ENCODE measurements at places on chromosomes 4 and X.
A peak's percentile ranks its signal among the peaks of the same experiment; 100 is the strongest.

- DNase-seq: no peak
These were observed 72.6 kb downstream of the NWD2 start for GRCh38 chr4:37317104-37317643.

DNA sequence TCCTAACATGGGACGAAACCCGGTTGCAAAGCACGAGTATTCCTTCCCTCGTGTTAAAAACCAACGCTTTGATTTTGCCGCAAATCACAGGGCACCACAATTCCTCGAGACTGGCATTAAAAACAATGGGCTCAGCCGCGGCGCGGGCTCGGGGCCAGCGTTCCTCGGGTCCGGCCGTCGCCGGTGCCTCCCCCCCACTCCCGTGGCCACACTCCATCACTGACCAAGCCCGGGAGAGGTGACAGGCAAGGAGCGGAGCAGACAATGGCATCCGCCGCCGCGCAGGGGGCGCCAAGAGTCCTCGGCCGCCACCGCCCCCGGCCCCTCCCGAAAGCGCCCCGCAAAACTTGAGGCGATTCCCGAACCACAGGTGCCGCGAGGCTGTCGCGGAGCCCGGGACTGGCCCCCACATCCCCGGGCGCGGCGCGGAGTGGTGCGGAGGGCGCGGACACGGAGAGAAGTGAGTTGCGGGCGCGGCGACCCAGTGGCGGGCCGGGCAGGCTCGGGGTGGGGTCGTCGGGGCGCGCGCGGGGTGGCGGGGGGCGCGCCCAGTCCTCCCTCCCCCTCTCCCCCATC, 445 bp downstream of the AP1S2 start:
- peak; percentile 3 for DNase-seq

DNA sequence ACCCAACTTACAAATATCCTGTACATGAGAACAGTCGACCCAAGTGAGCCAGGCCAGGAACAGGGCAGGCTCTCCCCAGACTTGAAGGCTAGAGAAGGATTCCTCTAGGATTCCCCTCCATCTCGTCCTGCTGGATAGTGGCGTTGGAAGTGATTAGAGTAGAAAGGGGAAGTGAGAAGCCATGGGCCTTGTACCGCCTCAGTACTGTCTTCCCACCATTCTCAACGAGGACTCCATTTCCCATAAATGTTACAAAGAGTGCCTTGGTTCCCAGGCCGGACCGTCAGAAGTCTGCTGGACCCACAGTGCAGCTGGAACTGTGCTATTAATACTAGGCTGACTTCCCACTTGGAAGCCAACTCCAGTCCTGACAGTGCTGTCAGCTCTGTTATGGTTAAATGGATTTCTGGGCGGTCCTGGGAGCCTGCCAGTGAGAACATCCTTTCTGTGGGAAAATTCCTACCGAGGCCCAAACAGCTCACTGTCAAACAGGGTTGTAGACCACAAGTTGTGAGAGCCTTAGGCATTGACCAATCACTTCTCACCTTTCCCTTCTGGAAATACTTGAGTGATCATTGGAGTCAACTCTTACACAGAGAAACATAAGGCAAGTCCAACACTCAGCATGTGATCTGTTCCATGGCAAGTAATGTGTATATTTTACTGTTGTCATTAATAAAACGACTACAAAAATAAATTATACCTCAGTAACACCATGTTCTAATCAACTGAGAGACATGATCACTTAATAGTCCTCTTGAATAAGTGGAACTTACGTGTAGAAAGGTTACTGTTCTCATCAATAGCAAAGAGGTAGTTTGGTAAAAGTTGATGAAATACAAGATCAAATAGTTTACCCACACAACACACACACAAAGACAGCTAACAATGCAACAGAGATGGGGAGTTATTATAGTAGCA, 58.4 kb downstream of the AMELX start:
- peak; percentile 55 for DNase-seq

DNA sequence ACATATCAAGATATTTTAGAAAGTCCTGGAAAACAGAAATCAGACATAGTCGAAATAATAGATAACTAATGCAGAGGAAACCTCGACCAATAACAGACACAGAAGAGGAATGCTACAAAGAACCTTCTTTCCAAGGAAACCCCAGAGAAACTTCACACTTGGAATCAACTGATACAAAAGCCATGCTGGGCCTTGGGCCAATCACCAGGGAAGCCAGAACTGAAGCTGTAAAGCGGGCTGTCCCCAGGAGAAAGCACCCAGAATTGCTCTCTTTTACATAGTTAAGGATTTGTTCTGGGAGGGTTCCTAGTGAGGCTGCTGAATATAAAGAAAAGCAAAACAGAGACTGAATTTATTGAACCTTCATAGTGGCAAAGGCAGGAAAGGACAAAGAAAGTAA, 100.5 kb downstream of the PRDM5 start:
- no peak for DNase-seq

GRCh38 chrX:57211906-57212305, 74.6 kb upstream of the FAAH2 start:
- DNase-seq: no peak

DNA sequence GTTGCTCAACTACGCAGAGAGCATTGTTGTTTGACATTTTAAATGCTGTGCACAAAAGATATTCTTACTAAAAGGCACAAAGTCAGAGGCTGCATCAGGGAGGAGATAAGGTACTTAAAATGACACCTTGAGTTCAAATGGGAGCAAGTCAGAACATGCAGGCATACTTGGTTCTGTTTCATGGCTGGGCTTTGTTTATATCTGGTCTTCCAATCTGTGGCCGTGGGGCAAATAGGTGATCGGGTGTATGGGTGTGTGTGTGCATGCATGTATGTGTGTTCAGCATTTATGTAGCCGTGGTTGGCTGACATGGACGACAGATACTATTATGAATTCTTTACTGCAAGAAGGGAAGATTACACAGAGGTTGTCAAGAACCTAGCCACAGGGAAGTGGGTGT, 106.1 kb downstream of the RASL11B start:
- no peak for DNase-seq

DNA sequence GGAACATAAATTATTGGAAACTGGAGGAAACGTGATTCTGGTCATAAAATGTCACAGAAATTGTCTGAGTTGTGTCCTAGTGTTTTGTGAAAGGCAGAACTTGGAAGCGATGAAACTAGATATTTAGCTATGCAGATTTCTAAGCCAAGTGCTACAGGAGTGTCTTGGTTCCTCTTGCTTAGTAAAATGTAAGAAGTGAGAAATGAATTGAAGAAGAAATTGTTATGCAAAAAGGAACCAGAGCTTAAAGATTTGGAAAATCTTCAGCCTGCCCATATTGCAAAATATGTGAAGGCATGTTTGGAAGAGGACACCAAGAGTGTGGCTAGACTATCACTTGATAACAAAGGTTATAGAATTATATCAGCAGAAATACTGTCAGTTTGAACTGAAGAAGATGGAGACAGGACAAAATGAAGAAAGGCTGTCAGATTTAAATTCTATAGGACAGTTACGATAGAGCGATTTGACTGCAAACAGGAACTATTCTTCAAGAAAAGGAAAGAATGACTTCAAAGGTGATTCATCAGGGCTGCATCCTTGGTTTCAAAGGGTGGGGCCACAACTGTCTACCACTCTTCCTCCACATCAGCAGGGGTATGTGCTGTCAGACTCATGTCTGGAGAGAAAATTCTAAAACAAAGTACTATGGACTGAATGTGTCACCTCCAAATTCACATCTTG, 9.4 kb upstream of the CDS1 start:
- DNase-seq: no peak

GRCh38 chrX:153059191-153060094, 3.2 kb downstream of the PNMA3 start:
- DNase-seq: no peak

- no peak for DNase-seq
These were observed 261.8 kb downstream of the MID1IP1 start for GRCh38 chrX:39063037-39063436.
